ENCODE measurements at places on chromosomes 13 and 19.
A peak's percentile ranks its signal among the peaks of the same experiment; 100 is the strongest.

DNA sequence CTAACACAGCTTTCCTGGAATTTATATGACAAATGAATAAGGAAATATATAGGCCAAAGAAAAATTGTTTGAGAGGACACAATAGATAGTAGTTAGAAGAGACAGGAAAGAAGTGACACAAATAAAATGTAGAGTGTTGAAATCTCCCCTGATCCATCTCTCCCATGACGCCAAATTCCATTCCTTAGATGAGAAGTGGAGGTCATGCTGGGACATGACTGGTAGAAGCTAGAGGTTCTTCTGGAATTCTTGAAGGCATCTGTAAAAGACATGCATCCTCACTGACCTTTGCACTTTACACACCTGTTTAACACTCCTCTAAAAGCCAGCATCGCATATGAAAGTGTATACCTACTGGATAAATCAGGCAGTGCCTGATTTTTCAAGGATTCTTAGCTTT lies 67.8 kb downstream of the DGKH start:
- peak; percentile 37 for DNase-seq

DNA sequence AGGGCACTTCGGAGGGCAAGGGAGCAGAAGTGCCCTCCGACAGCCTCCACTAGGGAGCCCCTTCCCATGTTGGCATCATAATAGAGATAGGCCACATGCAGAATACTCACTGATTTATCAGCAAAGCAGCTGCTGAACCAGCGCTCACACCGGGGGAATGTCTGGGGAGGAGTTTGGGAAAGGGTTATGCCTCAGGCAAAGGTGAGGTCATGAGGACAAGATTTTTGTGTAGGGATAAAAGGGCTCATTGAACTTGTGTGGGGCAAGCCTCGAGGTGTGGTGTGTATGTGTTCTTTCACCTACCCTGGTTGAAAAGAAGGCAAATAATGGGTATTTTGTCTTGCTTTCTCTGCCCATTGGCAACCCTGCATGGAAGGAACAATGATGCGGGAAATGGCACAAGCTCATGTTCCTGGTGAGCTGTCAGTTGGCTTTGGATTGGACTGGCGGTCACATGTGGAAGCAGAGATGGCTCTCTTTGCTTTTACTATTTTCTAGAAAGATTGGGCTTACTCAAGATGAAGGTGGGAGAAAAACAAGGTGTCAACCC lies 39.1 kb upstream of the SLC7A9 start:
- no peak for DNase-seq

GRCh38 chr13:24618011-24618955 lies 61.9 kb upstream of the ATP12A start:
- no peak for DNase-seq

- DNase-seq = no peak
Observed at GRCh38 chr13:99958406-99959126, 13.0 kb downstream of the ZIC5 start.

DNA sequence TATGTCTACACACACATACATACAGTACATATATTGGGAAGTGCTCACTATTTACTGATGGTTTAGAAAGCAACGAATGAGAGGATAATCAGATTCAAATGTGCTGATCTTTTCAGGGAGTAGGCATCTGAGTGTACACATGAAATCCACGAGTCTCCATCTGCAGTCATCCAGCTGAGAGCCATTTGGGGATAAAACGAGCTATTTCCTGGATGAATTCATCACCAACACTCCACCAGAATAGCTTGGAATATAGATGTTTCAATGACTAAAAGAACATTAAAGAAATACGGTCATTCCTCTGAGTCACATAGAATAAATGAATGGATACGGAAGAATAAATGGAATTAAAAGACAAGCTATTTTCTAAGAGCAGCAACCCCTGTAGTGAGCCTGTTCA lies 721.6 kb upstream of the ARGLU1 start:
- peak; percentile 8 for DNase-seq

DNA sequence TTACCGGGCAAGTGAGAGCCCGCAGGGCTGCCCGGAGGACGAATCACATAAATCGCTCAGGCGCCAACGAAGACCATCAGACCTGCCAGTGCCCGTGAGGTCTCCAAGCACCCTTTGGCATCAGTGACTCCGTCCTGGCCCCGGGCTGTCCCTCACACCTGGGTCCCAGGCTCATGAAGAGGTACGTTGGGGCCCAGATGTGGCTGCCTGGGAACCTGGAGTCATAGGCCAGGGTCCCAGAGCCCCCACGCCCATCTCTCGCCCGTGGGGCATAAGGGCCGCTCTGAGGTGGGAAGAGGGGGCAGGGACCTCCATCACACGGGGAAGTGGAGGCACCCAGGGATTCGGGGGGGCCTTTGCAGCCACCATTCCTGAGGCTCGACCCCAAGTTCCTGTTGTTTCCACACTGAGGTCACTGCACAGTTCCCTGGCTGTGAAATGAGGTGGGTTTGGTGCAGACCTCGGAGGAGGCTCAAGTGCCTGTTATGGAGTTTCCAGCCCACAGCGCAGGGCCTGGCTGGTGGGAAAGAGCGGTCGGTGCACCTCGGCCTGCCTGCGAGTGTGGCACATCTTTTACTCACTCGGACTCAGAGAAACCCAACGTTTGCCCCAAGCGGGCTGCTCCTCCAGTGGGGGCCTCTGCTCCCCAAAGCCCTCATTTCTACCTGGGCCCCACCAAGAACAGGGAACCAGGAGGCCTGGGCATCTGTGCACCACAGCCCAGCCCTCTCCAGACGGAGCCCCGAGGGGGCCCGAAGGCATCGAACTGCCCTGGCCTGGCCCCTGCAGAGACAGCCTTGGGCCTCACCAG lies 35.9 kb upstream of the C13orf46 start:
- DNase-seq = no peak

DNA sequence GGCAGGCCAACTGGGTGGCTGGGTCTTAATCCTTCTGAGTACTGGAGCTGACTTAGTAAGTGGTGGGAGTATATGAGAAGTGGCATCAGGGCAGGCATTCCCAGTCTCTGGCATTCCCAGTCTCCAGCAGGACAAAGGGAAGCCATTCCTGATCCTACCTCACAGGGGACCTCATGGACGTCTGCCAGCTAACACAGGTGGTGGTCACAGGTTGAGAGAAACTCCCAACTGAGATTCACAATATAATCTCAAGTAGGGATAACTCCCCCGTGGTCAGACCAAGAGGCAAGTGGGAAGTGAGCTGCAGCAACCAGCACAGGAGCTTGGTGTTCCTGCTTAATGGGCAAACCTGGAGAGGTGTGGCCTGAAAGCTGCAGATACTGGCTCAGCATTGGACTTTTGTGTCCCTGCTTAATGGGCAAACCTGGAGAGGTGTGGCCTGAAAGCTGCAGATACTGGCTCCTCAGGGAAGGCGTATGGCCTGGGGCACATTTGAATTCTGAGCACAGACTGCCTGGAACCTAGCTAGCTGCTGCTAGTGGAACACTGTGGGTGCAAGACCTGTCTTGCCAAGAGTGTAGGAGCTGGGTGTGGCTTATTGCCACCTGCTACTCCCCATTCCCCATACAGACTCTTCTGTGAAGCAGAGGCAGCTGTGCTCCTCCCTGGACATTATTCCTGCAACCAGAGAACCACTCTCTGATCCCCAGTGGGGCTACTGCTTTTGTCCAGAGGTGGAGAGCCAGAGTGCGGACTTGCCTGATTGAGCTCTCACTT lies 25.9 kb upstream of the OR10H2 start:
- DNase-seq = no peak
